ENCODE measurements at places on chromosomes 1 and 21. TPM values are rescaled to one million over a fixed set of nuclear protein-coding genes. Genes with fewer than 3 reads are reported as not detected.

The SH3D21 gene
- total RNA-seq, result 4.1 TPM

The RASAL2 gene
- 44.8 TPM for total RNA-seq

The DEPDC1 gene
- total RNA-seq, result not detected

The ENTREP3 gene
- total RNA-seq, result 42.0 TPM

The LIN28A gene
- total RNA-seq, result not detected

The GPR3 gene
- not detected for total RNA-seq

The ADAMTS5 gene
- 18.3 TPM for total RNA-seq

DNA sequence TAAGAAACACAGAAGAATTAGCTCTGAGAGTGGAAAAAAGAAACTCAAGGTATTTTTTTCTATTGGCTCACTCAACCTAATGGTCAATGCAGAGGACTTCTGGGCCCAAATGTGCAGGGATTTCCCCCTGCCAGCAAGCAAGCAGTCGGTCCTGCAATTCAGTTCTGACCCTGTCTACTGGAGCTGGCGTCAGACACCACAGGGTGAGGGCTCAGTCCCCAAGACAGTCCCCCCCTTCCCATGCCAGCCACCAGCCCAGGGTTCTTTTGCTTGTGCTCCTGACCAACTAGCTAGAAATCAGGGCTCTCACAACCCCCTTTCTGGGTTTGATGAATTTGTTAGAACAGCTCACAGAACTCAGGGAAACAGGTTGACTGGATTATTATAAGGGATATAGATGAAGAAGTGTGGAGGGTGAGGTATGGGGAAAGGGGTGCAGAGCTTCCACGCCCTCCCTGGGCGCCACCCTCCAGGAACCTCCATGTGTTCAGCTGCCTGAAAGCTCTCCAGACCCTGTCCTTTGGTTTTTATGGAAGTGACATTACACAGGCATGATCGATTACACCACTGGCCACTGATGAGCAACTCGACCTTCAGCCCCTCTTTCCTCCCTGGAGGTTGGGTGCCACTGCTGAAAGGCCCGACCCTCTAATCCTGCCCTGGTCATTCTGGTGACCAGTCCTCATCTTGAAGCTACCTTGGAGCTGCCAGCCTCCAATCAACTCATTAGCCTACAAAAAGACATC, 22.5 kb upstream of the PWP2 start:
- peaks cover 82% of the 10 kb centered on the region for H3K36me3 ChIP-seq
- no peaks in the 10 kb centered on the region for H3K27me3 ChIP-seq
- DNase-seq, result no peak
- H3K4me3 ChIP-seq, result no peak overlapping the region
- H3K4me1 ChIP-seq, result no peaks in the 10 kb centered on the region

- no peak overlapping the region for H3K27ac ChIP-seq
- no peak for DNase-seq
- no peak overlapping the region for H3K4me3 ChIP-seq
- no peaks in the 10 kb centered on the region for H3K4me1 ChIP-seq
- H3K27me3 ChIP-seq, result no peaks in the 10 kb centered on the region
These were observed 71.5 kb downstream of the RPS6KC1 start for GRCh38 chr1:213122514-213122929.

DNA sequence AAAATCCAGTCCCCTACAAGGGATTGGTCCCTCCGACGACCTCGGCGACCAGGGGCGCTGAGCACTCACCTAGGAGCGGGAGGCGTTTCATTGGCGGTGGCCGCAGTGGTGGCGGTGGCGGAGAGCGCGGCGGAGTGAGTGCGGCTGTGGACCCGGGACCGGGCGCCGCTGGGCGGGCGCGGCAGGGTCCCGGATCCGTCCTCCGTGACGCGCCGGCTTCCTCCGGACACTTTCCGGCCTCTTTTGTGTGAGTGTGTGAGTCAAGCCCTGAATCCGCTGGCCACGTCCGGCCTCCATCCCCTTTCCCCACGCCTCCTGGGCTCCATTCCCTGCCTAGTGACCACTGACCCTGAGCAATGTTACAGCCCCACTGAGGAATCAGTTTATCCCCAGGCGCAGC, at the start of gene ADGRL4:
TSS of gene ADGRL4 (minus strand) at position 167 of the 400 bp plus-strand sequence. CDS start at position 91, 76 bp downstream.
- no peak for DNase-seq
- peaks cover 10% of the 10 kb centered on the region for H3K27me3 ChIP-seq
- H3K36me3 ChIP-seq, result no peaks in the 10 kb centered on the region
- peak within 1 kb of the TSS; percentile 39 for H3K4me3 ChIP-seq
- peak within 1 kb of the TSS; percentile 74 for H3K27ac ChIP-seq
- H3K4me1 ChIP-seq, result no peaks in the 10 kb centered on the region

GRCh38 chr1:200128944-200129879, 101.7 kb downstream of the NR5A2 start:
- no peaks in the 10 kb centered on the region for H3K27me3 ChIP-seq
- no peaks in the 10 kb centered on the region for H3K4me1 ChIP-seq
- no peak overlapping the region for H3K27ac ChIP-seq

DNA sequence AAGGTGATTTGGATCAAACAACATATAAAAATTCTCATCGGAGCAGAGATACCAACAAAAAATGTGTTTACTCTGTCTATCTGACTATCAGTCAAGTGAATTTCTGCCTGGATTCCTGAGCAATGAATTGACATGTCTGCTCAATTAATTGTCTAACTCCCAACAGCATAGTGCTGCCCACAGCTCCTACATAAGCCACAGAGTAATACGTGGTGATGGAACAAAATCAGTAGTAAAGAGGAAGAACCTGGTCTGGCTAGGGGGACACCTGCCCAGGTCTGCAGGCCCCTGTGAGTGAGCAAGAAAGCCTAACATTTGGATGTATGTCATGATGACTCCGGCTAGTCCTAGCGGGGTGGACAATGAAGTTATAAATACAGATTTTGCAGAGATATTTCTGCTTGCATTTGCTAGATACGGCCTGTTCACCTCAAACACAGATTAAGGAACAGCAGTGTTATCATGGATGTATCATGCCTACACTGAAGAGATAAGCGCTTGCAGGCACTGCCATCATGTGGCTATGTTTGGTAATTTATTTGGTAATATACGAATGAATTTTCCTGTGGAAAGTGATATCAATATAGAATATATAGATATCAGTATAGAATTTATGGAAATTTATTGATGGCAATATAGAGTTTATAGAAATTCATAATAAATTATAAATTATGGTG, 69.6 kb upstream of the LRRC8B start:
- H3K4me1 ChIP-seq, result no peaks in the 10 kb centered on the region
- no peak overlapping the region for H3K27ac ChIP-seq
- no peaks in the 10 kb centered on the region for H3K36me3 ChIP-seq
- no peaks in the 10 kb centered on the region for H3K27me3 ChIP-seq

GRCh38 chr1:9651565-9652378, at the start of gene PIK3CD:
Gene PIK3CD, plus strand, starts transcription at chr1:9651731. Its CDS starts 58,725 bp downstream, at chr1:9710456.
- DNase-seq, result no peak
- H3K4me3 ChIP-seq, result peak within 1 kb of the TSS; percentile 58
- H3K36me3 ChIP-seq, result no peaks in the 10 kb centered on the region
- peaks cover 20% of the 10 kb centered on the region for H3K4me1 ChIP-seq
- peak within 1 kb of the TSS; percentile 49 for H3K27ac ChIP-seq

DNA sequence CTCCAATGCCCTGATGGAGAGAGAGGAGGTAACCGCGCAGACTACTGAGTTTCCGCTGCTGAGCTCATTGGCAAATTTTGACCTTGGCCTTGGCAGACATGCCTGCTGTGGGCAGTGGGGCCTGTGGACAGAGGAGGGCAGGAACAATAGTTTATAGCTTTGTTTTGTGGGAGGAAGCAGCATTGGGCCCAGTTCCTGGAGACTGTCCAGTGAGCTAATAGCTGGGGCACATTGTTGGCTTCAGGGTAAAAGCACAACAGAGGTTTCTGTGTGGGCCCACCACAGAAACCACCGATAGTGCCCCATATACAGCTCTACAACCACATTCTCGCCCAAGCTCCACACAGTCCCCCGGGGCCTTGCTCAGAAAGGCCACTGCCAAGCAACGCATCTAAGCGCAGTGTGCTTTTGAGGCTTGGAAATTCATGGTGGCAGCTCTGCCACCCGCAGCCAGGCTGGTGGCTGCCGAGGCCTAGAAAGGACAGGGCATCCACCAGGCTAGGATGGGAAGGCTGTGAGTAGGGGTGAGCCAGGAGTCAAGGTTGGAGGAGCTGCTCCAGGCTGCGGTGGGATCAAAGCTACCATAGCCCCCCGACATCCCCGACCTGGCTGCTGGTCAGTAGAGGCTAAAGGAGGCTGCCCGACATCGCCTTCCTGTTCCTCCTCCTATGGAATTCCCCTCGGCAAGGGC, 43.2 kb downstream of the NEK2 start:
- DNase-seq, result no peak
- no peaks in the 10 kb centered on the region for H3K36me3 ChIP-seq
- no peaks in the 10 kb centered on the region for H3K27me3 ChIP-seq
- H3K4me1 ChIP-seq, result peaks cover 15% of the 10 kb centered on the region
- no peak overlapping the region for H3K27ac ChIP-seq

- H3K27me3 ChIP-seq, result no peaks in the 10 kb centered on the region
- H3K4me1 ChIP-seq, result peaks cover 19% of the 10 kb centered on the region
- no peak for DNase-seq
- no peak overlapping the region for H3K4me3 ChIP-seq
These were observed 16.2 kb upstream of the ATP13A2 start for GRCh38 chr1:17027900-17028299.

DNA sequence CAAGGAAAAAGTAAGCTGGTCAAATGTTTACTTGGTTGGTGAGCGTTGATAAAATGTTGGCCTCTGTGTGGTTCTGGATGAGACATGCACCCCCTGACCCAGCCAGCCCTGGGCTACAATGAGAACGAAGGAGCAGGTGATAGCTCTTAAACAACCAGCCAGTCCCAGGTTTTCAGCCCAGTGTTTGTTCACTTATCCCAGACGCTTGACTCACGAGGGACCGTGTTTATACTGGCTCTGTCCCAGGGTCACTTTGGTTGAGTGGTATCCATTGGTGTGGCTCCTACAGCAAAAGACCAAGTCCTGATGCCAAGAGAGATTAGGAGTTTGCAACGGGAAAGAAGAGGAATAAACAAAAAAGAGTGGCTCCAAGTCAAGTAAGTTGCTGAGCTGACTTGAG, 86.9 kb downstream of the KCNJ15 start:
- no peaks in the 10 kb centered on the region for H3K4me1 ChIP-seq
- H3K36me3 ChIP-seq, result no peaks in the 10 kb centered on the region
- no peak for DNase-seq
- no peak overlapping the region for H3K27ac ChIP-seq
- H3K4me3 ChIP-seq, result no peak overlapping the region
- no peaks in the 10 kb centered on the region for H3K27me3 ChIP-seq

GRCh38 chr1:35319988-35320713, 51.6 kb downstream of the ZMYM4 start:
- no peaks in the 10 kb centered on the region for H3K27me3 ChIP-seq
- H3K36me3 ChIP-seq, result no peaks in the 10 kb centered on the region
- no peak overlapping the region for H3K27ac ChIP-seq
- H3K4me1 ChIP-seq, result no peaks in the 10 kb centered on the region
- DNase-seq, result no peak
- no peak overlapping the region for H3K4me3 ChIP-seq

DNA sequence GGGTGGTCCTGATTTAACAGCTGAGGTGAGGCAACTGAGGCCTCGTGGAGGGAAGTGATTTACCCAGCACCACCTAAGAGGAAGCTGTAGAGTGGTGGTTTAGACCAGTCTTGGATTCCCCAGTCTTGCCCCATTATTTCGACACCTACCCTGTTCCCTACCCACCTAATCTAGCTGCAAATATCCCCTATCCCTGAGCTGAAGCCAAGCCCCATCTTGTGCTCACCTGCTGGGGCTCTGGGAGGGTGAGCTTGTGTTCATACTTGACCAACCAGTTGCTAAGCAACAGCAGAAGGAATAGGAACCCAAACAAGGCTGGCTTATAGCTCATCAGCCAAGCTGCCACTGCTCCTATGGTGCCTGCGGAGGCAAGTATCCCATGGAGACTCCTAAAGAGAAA, 2.0 kb downstream of the TEX46 start:
- no peak overlapping the region for H3K27ac ChIP-seq
- H3K4me1 ChIP-seq, result no peaks in the 10 kb centered on the region
- no peak overlapping the region for H3K4me3 ChIP-seq
- no peak for DNase-seq
- H3K36me3 ChIP-seq, result no peaks in the 10 kb centered on the region
- no peaks in the 10 kb centered on the region for H3K27me3 ChIP-seq

- H3K4me1 ChIP-seq, result no peaks in the 10 kb centered on the region
- DNase-seq, result no peak
- no peak overlapping the region for H3K27ac ChIP-seq
- no peaks in the 10 kb centered on the region for H3K36me3 ChIP-seq
- no peaks in the 10 kb centered on the region for H3K27me3 ChIP-seq
These were observed 6.7 kb downstream of the SPRR2E start for GRCh38 chr1:153087652-153088051.

DNA sequence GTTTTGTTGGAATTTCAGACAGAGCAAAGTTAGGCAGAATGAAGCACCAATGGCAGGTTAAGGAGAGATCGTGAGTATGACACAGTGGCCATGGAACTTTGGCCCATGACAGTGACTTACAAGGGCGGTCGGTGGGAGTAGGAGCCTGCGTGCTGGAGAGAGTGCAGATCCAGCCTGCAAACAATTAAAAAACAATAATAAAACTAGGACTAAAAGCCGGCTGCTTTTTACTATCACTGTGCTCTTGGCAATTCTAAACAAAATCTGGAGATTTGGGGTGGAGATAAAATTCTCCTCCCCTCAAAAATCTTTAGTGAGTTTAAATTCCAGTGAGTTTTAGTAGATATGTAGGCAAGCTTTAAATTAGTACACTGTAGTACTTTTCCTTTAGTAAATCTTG, 96.9 kb downstream of the DHRS3 start:
- peaks cover 32% of the 10 kb centered on the region for H3K4me1 ChIP-seq
- H3K27me3 ChIP-seq, result no peaks in the 10 kb centered on the region
- DNase-seq, result no peak
- no peak overlapping the region for H3K4me3 ChIP-seq
- H3K36me3 ChIP-seq, result no peaks in the 10 kb centered on the region
